Hepatic stellate cell (primary cell): ENCODE measurements at places on chromosomes 6 and 20.

DNA sequence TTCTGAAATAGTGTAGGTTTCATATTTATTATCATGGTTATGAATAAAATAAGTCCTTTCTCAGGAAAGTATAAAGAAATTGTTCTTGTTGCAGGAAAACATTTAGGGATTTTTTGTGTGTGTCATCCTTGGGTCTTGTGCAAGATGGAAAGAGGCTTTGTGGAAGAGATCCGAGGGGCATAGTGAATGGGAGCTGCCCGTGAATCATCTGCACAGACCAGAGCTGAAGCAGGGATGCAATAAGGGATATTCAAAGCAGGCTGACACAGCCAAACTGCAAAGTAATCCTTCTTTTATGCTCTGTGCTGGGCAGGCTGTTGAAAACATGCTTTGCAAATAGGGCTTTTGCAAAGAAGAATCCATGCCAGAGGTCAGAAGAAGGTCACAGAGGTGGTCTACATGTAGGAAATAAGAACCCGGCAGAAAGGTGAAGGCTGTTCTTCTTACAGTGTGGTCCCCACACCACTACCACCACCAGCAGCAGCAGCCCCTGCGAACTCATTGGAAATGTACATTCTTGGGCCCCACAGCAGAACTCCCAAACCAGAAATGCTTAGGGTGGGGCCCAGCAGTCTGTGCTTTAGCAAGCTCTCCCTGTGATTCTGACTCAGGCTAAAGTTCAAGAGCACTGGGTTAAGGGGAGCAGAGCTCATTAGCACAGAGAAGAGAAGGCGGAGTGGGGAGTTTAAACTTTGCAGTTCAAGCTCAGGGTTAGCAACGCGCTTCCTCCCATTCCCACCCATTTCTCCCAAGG is 237.6 kb downstream of the QKI start:
- DNase-seq, result no peak

GRCh38 chr6:39930540-39930939 is 3.7 kb downstream of the MOCS1 start:
- no peak for DNase-seq

DNA sequence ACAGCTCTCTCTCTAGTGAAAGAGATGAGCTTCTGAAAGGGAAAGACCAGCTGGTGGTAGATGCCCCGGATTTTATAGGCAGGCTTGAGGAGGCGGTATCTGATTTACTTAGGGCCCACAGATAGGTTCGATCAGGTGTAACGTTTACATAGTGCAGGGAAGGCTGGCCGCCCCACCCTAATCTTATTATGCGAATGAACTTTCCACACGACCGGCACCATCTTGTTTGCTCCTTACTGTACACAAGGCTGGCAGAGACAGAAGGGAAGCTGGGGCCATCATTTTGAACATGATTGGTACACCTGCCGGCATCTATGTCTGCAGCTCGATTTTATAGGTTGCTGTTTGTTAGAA is 212.0 kb upstream of the JARID2 start:
- no peak for DNase-seq

DNA sequence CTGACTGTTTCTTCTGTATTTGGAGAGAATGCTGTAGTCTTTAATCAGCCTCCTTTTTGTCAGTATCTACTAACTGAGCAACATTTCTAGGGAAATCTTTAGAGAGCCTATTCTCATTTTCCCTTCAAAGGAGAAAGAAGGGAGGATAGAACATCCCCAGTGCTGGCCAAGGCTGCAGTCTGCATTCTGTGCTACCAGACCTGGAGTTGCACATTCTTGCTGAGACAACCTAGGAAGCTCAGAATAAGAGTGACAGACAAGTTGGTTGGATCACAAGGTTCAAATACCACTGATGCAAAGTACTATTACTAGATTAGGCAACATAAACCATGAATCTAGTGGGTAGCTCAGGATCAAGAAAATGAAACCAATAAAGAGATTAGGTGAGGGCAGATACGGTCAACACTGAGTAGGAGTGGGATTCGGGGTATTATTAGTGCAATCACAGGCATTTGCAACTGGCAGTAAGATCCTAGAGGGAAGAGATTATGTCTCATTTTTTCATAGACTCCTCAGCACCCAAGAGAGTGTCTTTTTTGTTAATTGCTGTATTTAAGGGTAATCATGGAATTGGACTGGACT is 213.5 kb upstream of the FAM83B start:
- no peak for DNase-seq

GRCh38 chr20:56730996-56731395 is 101.9 kb downstream of the TFAP2C start:
- DNase-seq, result no peak

DNA sequence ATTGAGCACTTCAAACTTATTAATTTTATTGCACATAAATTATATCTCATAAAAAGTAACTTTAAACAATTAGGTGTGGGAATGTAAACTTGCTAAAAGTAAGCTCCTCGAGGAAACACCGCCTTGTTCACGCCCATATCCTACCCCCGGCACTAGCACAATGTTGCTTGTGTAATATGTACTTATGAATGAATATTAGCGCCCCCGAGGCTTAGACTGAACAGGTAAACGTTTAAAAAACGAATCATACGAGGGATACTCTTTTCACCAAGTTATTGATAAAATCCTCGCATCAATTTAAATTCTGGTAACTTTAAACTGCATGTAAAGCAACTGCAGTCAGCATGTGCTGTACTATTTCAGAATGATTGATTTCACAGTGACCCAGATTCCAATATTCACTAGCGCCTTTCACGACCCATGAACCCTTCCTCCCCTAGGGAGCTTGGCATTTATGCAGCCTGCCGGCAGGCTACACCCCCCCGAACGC is 637 bp downstream of the TFB1M start:
- DNase-seq, result no peak

- DNase-seq, result no peak
Measured at GRCh38 chr6:169335301-169335700, 81.7 kb upstream of the THBS2 start.

DNA sequence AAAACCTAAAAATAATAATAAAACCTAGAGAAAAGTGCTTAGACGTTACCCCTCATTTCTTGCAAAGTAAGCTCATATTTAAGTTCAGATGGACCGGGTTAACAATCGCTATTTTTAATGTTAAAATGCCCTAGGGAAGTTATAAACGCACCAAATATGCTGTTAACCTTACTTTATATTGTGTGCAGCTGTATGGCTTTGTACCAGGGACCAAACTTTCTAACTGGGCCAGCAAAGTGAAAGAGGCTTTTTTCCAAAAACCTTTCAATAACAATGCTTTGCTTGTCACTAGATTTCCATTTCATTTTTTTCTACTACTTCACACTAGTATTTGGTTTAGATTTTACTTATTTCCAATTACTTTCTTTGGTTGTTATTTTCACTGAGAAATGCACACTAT is 248.5 kb downstream of the FOXC1 start:
- DNase-seq, result no peak

GRCh38 chr20:6034134-6034969 is 19.5 kb downstream of the LRRN4 start:
- no peak for DNase-seq

DNA sequence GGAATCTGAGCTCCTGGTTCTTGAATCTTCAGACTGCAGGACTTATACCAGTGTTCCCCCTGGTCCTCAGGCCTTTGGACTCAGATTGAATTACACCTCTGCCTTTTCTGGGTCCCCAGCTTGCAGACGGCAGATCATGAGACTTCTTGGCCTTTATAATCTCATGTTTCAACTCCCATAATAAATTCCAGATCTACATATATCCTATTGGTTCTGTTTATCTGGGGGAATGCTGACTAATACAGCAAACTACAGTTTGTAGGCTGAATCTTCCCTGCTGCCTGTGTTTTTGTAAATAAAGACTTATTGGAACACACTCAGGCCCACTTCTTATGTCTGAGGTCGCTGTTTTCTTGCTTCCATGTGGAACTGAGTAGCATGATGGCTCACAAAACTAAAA is 184.7 kb downstream of the HDGFL1 start:
- DNase-seq, result no peak

- no peak for DNase-seq
Measured at GRCh38 chr6:62805431-62805830, 405.8 kb upstream of the FKBP1C start.

DNA sequence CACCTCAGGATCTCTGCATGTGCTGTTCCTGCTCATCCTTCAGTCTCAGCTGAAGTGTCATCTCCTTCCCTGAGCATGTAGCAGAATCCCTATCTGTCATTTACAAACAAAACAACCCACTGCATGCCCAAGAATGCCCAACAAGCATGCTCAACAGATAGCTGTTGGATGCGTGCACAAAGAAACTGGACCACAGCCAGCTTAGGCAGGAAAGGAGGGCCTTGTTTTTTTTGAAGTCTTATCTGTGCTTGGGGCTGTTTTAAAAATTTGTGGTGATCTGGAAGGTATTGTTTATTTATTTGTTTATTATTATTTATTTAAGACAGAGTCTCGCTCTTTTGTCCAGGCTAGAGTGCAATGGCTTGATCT is 18.5 kb upstream of the SLC16A10 start:
- no peak for DNase-seq

GRCh38 chr6:7112741-7113313 is 5.1 kb downstream of the RREB1 start:
- DNase-seq, result no peak

DNA sequence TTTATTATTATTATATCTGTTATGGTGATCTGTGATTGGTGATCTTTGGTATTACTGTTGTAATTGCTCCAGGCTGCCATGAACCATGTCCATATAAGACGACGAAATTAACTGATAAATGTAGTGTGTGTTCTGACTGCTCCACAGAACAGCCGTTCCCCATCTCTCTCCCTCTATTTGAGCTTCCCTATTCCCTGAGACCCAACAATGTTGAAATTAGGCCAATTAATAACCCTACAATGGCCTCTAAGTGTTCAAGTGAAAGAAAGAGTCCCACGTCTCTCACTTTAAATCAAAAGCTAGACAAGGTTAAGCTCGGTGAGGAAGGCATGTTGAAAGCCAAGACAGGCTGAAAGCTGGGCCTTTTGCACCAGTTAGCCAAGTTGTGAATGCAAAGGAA is 51.6 kb downstream of the ZFP64 start:
- no peak for DNase-seq

GRCh38 chr6:87154993-87155841 is at the start of gene ZNF292:
Gene ZNF292 (plus strand): TSS chr6:87155565. CDS start chr6:87155592, 27 bp downstream.
- peak; percentile 88 for DNase-seq

DNA sequence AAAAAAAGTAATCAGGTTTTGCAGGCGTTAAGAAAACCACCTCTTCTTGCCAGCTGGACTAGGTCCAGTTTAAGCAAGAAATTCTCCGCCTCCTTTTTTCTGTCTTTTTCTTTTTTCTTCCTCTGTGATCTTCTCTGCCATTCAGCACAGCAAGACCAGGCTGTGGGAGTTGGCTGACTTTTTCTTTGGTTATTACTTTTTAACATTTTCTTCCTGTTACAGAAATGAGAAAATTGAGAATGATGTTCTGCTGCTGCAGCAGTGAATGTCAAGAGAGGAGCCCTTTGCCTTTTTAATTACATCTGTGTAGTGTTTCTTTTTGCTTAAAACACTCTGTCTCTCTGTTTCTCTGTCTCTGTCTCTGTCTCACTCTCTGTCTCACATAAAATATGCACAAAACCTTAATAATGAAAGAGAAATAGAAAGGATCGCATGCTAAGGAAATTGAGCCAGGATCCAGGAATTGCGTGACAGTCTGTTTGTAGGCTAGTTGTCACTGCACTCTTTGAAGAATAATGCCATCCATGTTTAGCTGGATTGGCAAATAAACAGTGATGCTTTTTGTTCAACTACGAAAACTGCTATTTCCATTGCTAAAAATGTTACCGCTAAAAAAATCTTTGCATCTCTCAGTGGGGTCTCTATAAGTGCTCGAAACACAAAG is 103.2 kb upstream of the SUPT3H start:
- DNase-seq, result no peak

GRCh38 chr20:38034108-38034649 is 633 bp downstream of the RPRD1B start:
- no peak for DNase-seq

- DNase-seq, result no peak
Measured at GRCh38 chr6:90127595-90127994, 169.0 kb downstream of the BACH2 start.

GRCh38 chr6:31383149-31383548 is 20.2 kb upstream of the MICA start:
- DNase-seq, result no peak

DNA sequence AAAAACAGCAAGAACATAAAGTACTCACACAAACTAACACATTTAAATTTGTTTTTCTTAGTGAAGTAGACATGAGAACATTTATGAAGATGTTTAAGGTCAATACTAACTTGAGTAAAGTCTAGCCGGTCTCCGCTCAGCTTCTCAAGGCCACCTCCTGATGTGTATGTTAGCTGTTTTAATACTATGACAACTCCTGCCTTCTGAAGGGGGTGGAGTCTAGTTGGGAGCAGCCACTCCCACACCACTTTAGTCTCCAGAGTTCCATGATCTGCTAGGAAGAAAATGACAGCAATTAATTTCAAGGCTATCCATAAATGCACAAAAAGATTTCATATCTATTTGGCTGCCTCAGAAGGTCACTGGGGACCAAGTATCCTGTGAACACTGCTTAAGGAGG is at the start of gene GSTA3:
Gene GSTA3, minus strand, starts transcription at position 168 of the 400 bp plus-strand sequence. CDS start 3,864 bp downstream, outside the sequence.
- no peak for DNase-seq

- no peak for DNase-seq
Measured at GRCh38 chr20:20199361-20200160, 147.2 kb downstream of the CFAP61 start.

- DNase-seq, result no peak
Measured at GRCh38 chr6:157685596-157686280, 137.3 kb upstream of the SNX9 start.

DNA sequence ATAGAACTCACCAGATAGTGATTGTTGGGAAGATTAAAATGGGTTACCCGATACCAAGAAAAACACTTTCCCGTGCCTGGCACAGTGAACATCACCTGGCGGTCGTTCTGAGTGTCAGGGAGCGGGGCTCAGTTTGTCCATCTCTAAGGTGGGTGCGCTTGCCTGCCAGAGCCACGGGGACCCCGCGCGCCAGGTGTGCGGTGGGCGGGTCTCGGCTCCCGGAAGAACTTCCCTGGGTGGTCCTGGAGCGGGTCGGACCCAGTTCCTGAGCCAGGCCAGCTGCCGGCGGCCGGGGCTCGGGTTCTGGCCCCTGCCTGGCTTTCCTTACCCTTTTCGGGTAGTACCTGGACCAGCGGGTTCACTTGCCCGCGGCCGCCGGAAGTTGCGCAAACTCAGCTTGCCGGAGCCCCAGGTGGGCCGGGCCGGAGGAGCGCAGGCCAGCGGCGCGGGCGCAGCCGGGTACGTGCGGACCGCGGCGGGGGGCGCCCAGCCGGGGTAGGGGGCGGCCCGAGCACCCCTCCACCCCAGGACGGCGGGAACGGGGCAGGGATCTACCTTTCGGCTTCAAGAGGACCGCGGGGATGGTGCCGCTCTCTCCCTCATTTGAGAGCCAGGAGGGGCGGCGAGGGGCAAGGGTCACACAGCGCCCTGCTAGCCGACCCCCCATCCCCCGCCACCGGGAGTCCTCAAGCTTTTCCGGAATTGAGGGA is 7.5 kb downstream of the FAM110A start:
- DNase-seq, result no peak
